ENCODE measurements at places on chromosomes 7 and 10.

- no peak for DNase-seq
Observed at GRCh38 chr10:122391875-122392274, 17.4 kb downstream of the PLEKHA1 start.

DNA sequence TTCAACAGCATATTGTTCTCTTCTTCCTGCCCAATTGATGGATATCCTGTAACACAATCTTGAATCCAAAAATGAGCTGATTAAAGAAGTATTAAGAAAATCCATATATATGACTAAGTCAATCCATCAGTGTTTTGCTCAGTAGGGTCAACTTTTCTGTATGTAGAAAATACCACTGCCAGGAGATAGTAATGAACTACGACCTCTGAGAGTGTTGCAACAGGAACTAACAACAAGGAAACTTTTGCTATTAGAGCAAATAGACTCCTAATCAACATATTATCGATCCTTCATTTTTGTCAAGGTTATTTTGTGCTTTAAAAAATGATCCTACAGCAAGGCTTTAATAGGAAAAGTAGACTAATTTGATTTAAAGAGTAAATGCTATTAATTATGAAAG lies 405.3 kb upstream of the ETV1 start:
- no peak for DNase-seq

DNA sequence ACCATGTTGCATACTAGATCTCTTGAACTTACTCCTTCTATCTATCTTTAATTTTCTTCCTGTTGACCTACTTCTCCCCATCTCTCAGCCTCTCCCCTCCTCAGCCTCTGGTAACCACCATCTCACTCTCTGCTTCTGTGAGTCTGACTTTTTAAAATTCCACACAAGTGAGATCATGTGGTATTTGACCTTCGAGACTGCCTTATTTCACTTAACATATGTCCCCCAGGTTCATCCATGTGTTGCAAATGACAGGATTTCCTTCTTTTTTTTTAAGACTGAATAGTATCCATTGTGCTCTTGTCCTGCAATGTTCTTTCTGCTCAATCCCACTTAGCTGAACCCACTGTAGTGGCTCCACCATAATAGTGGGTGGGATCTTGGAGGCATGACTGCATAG lies 51.4 kb upstream of the DNAJC1 start:
- no peak for DNase-seq

- no peak for DNase-seq
Observed at GRCh38 chr10:71763352-71764127, 9.8 kb downstream of the VSIR start.

- DNase-seq = no peak
Observed at GRCh38 chr10:114431414-114432135, 27.3 kb upstream of the AFAP1L2 start.

GRCh38 chr10:133411523-133412380 lies 12.7 kb downstream of the SPRN start:
- DNase-seq = no peak

GRCh38 chr10:102795453-102796406 lies 41.5 kb downstream of the CYP17A1 start:
- DNase-seq = no peak

DNA sequence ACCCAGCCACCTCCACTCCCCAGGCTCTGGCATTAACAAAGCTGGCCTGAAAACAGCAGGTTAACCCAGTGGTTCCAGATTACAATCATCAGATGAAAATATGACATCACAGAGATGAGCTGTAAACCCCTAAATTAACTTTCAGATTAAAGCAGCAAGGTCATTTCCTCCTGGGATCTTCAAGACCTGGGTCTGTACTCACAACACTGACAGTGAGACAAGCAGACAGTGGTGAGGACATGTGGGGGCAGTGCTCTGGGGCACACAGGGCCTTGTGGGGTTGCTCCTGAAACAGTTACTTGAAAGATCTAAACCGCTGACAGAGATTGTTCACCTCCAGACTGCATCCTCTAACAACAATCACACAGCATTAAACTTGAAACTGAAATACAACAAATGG lies 134.1 kb downstream of the ZNF438 start:
- DNase-seq = no peak

GRCh38 chr10:46518028-46518725 lies 38.3 kb downstream of the GPRIN2 start:
- DNase-seq = no peak

- no peak for DNase-seq
Observed at GRCh38 chr10:68318331-68319059, 13.4 kb upstream of the HNRNPH3 start.

DNA sequence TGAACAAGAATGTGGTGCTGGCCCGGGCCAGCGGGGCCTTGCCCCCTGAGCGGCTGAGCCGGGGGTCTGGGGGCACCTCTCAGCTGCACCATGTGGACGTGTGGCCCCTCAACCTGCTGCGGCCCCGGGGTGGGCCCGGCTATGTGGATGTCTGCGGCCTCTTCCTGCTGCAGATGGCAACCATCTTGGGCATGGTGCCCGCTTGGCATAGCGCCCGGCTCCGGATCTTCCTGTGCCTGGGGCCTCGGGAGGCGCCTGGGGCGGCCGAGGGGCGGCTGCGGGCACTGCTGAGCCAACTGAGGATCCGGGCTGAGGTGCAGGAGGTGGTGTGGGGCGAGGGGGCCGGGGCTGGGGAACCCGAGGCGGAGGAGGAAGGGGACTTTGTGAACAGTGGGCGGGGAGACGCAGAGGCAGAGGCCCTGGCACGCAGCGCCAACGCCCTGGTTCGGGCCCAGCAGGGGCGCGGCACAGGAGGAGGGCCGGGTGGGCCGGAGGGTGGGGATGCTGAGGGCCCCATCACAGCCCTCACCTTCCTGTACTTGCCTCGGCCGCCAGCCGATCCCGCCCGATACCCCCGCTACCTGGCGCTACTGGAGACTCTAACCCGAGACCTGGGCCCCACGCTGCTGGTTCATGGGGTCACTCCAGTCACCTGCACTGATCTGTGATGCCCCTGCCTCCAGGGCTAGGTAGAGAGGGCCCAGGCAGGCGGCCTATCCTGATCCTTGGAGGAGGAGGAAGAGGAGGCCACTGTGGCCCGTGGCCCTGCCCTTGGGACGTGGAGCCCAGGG lies 1.1 kb upstream of the TRIP6 start:
- DNase-seq = no peak

- DNase-seq = no peak
Observed at GRCh38 chr7:41097501-41097900, 605.4 kb downstream of the INHBA start.

GRCh38 chr7:78323118-78323517 lies 524.5 kb downstream of the PHTF2 start:
- no peak for DNase-seq

DNA sequence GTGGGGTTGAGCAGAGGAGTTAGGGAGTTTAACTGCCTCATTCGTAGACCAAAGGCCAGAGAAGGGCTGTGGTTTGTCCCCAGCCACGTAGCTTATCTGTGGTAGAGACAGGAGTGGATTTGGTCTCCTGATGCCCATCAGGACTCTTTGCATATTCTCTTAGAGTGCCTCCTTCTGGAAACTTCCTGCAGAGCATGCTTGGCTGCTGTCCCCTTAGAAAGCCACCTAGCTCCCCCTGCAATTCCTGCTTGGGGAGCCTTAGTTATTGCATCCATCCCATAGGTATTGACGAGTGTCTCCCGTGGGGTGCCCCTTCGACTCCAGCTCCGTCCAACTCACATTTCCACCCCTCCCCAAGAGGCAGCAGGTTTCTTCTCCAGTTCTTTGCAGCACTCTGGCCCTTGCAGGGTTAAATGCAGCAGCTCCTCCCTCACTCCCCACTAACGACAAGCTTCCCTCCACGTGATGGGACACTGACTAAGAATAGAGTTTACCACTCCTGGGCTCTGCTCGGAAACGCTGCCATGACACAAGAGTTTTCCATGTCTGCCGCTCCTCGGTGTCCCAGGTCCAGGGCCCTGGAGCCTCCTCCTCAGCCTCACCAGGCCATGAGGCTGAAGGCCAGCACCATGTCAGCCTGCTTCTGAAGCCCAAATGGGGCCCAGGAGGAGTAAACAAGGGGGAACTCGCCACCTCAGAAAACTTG lies 147.8 kb upstream of the UNC5B start:
- DNase-seq = no peak

DNA sequence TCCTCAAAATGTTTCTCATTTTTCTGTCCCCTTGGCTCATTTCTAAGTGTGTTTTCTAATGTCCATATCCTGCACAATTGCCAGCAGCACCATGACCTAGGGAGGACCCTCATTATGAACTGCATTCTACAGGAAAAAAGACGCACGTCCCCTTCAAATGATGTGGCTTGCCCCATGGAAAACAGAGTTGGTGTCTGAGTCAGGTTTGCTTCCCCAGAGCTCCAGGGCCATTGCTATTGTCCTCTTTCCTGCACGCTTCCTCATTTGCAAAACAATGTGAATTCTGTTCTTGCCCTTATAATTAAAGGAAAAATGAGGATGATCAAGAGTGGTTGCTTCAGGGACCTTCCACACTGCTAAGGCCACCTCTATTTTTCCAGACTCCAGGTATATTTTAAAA lies 14.7 kb upstream of the ASB4 start:
- no peak for DNase-seq

GRCh38 chr7:28408960-28409715 lies 3.2 kb upstream of the CREB5 start:
- no peak for DNase-seq

- DNase-seq = no peak
Observed at GRCh38 chr10:43206391-43207235, 60.3 kb downstream of the RASGEF1A start.

DNA sequence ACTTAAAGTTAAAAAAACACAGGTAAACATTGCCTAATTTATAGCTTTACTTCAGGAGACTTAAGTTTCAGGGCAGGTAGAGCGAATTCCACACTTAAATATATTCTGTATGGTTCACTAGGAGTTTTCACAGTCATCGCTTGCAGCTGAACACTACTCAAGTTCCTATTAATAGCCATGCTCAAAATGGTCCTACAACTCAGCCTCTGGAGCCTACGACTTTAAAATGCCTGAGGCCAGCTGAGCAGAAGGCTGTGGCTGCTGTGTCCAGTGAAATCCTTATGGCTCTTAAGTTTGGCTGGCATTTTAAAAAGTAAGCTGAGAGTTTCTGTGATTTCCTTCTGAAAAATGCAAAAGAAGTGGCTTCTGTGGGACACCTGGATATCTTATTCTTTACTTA lies 105.4 kb upstream of the GLI3 start:
- DNase-seq = no peak

- DNase-seq = no peak
Observed at GRCh38 chr7:75038508-75038907, 35.1 kb downstream of the RCC1L start.

DNA sequence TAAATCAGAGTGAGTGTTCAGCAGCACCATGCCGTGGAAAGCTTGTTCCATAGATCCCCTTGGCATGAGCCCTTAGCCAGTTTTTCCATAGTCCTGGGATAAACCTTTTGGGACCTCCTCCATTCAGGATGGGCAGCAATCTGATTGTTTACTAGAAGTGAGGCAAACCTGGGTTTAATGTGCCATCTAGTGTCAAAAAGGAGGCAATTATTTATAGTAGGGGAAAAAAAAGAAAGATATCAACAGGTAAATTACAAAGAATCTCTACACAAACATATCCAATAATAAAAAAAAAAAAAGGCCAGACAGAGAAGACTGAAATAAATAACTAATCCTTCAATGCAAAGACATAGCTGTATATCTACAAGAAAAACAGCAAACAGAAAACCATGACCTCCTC lies 229.0 kb upstream of the STK17A start:
- DNase-seq = no peak

- DNase-seq = no peak
Observed at GRCh38 chr7:15821484-15822427, 135.3 kb upstream of the MEOX2 start.

- DNase-seq = no peak
Observed at GRCh38 chr10:6659451-6659850, 79.4 kb upstream of the PRKCQ start.

DNA sequence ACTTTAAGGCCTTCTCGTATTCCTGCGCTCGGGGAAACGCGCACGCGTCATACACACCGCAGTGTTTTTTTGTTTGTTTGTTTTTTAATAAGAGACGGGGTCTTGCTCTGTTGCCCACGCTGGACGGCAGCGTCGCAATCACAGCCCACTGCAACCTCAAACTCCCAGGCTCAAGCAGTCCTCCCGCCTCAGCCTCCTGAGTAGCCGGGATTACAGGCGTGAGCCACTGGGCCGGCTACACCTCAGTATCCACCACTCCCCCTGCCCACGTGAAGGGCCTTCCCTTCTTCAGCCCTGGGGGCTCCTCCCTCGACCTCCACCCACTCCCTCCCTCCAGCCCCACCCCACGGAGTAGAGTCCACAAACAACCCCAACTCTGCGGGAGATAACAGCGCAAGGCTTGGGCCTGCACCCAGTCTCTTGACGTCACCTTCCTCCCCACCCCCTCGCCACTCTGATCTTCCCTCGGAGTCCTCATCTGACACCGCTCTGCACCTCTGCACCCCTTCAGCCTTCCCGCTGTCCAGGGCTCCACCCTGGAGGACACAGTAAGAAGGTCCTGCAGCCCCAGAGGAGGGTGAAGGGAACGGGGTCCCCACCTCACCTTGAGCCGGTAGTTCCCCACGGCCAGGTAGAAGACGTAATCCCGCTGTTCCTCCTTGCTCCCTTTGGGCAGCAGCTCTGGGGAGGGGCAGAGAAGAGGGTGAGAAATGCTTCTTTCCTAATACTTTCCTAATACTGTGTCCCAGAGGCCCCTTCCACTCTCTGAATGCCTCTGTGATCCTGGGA lies 2.8 kb upstream of the CLDN15 start:
- DNase-seq = no peak

GRCh38 chr7:36127075-36127740 lies 25.8 kb upstream of the EEPD1 start:
- no peak for DNase-seq

GRCh38 chr10:23530079-23530478 lies 91.2 kb downstream of the OTUD1 start:
- DNase-seq = no peak

DNA sequence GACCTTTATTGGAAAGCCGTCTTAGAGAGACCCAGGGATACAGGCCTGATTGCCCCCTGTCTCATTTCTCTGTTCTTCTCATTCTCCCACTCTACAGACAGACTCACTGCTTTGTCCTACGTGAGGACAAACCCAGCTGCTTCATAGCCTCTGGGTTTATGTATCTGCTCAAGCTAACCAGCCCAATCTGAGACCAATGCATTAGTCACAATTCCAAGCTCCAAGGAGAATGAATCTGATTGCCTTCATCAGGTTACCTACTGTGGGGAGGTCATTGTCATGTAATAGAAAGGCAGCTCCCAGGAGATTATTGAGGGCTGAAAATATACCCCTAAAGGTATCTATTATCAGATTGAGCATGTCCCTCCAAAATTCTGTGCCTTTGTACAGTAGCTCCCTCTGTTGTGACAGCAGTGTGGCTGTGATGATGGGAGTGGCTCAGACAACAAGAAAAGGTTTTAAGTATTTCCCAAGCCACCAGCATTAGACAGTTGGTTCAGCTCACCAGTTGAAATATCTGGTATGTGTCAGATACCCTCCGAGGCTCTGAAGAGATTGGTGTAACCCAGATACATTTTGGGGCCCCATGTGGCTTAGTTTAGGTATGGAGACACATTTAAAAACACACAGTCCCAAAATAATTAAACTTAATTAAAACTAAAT lies 123.1 kb upstream of the EEPD1 start:
- no peak for DNase-seq

Measured in iPS DF 6.9 (cell line).